ENCODE measurements at places on chromosomes 5 and 9.

GRCh38 chr5:65391591-65391990 lies 90.1 kb downstream of the ADAMTS6 start:
- no peak for DNase-seq

- DNase-seq: no peak
Observed at GRCh38 chr9:124410321-124410913, 4.8 kb downstream of the PSMB7 start.

DNA sequence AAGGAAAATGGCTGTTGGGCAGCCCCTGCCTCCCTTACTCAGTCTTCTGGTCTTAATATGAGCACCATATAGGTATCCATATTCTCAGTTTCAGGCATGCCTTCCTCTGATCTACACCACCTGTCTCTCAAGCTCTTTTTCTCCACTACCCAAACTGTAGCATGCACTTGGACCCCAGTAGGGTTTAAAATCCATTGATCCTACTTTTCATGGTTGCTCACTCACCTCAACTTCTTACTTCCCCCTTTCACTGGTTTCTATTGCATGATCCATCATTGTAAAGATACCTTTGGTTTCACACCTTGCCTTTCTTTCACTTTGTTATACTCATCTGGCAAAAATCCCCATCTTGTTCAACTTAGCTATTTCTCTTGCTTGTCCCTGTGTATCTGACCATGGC lies 159.4 kb downstream of the KDM4C start:
- DNase-seq: no peak

- DNase-seq: no peak
Observed at GRCh38 chr5:17916446-17916845, 282.2 kb downstream of the TAF11L14 start.

DNA sequence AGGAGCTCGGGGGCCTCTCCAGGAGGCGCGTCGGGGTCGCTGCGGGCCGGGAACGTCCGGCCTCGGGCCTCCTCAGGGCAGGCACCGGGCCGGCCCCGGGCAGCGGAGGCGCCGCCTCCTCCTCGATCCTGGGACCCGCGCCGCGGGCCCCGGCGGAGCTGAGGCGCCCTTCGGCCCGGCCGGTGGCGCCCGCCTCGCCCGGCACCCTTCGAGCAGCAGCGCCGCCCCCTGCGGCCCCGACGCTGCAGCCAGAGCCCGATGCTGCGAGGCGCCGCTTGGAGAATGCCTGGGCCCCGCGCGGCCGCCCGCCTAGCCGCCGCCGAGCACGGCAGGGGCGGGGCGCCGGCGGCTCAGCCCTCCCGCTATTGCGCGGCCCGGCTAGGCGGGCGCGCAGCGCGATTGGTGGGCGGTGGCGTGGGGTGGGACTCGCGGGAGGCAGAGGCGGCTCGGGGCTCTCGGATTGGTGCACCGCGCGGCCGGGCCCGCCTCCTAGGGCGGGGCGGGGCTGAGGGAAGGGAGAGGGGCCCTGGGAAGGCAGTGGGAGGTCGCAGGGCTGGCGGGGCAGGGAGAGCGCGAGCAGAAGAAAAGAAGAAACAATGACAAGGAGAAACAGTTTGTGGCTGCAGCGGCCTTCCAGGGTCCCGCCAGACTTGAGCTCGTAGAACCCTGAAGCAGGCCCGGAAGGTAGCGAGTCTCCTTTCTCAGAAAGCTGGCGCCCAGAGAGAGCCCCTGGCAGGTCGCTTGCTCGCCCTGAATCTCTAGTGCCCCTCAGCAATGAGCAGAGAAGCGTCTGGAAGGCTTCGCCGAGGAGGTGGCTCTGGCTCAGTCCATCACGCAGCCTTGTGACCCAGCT lies at the start of gene EEIG1:
EEIG1 (minus strand) TSS at position 284 of the 853 bp plus-strand sequence. CDS start 852 bp downstream, outside the sequence.
- DNase-seq: peak; percentile 95

GRCh38 chr5:6480133-6481051 lies 31.7 kb downstream of the UBE2QL1 start:
- peak; percentile 3 for DNase-seq

DNA sequence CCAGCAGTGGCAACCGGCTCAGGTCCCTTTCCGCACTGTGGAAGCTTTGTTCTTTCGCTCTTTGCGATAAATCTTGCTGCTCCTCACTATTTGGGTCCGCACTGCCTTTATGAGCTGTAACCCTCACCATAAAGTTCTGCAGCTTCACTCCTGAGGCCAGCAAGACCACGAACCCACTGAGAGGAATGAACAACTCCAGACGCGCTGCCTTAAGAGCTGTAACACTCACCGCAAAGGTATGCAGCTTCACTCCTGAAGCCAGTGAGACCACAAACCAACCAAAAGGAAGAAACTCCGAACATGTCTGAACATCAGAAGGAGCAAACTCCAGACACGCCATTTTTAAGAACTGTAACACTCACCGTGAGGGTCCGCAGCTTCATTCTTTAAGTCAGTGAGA lies 103.5 kb downstream of the GLIS3 start:
- DNase-seq: no peak

DNA sequence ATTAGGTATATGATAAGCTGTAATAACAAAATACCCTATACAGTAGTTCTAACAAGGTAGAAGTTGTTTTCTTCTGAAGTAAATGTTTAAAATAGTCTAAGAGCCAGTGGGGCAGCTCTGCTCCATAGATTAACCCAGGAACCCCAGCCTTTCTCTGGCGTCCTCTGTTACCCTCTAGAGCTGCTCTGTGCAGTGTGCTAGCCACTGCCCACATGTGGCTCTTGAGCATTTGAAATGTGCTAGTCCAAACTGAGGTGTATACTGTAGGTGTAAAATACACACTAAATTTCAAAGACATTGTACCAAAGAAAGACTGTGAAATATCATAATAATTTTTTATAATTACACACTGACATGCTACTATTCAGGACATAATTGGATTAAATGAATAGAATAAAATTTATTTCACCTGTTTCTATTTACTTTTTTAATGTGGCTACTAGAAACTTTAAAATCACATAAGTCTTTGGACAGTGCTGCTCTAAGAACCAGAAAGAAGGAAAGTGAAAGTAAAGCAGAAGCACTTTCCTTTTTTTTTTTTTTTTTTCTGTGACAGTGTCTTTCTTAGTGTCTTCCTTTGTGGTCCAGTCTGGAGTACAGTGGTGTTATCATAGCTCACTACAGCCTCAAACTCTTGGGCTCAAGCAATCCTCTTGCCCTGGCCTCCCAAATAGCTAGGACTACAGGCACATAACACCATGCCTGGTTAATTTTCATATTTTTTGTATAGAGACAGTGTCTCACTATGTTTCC lies 39.3 kb downstream of the RAI14 start:
- no peak for DNase-seq

DNA sequence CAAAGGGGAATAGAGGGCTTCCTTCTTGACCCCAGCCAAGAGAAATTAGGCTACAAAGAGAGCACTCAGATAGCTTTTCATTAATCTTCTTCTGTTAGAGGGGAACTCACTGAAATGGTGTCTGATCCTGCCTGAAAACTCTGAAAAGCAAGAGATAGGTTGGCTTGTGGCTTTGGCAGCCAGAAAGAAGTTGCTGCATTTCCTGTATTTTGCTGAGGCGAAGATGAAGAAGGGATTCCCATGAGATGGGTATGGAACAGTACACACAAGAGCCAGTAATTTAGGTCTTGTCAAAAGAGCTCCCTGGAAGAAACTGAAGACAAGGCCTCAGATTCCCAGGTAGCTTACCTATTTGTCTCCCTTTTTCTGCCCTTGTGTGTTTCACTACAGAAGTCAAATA lies 120.9 kb upstream of the TARS1 start:
- no peak for DNase-seq
